ENCODE measurements at places on chromosomes 3 and 15.

DNA sequence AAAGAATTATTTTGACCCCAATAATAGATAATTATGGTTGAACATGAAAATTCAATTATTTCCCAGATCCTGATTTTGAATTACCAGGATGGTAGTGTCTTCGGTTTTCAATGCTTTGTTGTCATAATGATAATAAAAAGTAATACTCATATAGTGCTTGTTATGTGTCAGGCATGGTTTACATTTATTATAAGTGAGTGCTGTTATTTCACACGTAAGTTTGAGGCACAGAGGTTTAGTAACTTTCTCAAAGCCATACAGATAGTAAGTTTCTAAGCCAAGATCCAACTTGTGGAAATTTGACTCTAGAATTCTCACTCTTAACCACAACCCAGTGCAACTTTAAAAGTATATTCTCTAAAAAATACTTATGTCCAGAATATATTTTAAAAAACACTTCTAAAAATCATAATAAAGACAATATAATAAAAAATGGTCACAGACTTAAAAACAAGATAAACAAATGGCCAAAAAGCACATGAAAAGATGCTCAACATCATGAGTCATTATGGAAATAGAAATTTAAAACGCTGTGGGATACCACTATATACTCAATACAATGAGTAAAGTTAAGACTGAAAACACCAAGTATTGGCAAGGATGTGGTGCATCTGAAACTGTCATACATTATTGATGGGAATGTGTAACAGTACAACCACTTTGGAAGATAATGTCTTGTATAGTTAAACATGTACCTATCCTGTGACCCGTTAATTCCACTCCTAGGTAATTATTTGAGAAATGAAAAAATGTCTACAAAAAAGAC is 45.2 kb downstream of the SPRED1 start:
- no peak for DNase-seq

GRCh38 chr3:64440498-64440897 is 215.2 kb upstream of the PRICKLE2 start:
- DNase-seq: peak; percentile 24

DNA sequence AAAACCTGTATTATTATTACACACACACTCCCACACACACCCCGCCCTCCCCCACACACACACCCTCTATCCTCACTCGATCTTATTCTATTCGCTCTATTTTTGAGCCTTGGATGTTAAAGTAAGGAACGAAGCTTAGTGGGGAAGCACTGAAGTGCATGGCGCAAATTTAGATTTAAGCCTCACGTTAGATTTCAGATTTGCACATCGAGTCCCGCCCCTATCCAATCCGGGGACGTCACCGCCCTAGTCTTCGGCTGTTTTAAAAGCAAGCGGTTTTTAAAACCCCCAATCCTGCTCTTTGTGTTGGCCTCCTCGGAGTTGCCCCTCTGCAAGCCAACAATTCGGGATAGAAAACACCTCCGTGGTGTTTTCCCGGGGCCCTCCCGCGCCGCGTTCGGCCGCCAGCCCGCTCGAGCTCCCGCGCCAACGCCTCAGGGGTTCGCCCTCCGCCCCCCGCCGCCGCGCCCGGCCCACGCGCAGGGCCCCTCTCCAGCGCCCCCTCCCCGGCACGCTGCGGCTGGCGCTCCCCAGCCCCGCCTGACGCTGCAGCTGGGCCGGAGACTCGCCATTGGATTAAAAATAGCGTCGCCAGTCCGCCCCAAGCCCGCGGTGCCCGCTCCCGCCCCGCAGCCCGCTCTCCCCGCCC is at the start of gene USP13:
Gene USP13 (plus strand): TSS at position 594 of the 649 bp plus-strand sequence. CDS start 186 bp downstream, outside the sequence.
- peak; percentile 94 for DNase-seq

DNA sequence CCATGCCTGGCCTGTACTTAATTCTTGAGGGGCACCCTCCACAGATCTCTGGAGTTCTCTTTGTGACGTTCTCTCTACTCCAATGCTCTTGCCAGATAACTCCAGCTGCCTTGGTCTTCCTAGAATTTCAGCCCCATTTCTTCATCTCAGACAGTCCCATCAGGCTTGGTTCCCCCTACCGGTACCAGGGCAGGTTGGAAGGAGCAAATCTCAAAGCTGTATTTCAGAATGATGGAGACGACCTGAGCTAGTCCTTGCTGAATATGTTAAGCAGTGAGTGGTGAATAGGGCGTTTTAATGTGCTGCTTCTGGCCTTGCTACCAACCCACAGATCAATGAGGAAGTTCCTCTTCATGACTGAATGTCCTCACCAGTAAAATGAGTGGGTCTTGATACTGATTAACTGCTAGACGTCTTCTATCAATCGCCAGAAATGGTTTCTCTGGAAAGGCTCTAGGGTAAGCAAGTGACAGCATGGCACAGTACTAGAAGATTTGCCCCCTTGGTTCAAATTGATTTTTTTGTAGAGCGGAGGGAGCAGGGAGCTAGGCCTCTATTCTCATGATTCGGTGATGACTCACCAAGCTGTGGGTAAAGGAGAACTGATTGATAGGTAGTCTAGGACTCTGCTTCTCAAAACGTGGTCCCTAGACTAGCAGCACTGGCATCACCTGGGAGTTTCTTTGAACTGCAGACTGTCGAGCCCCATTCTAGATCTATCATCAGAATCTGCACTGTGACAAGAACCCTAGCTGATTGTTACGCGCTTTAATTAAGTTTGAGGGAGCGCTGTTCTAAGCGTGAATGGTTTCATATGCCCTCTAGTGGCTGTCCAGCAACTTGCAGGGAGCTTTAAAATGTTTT is 67.8 kb downstream of the UBP1 start:
- peak; percentile 81 for DNase-seq

- peak; percentile 84 for DNase-seq
Measured at GRCh38 chr3:58217209-58217811, 6.5 kb upstream of the DNASE1L3 start.

Measured in eye (tissue), 1 donor.